LNCaP clone FGC (cell line): ENCODE measurements at places on chromosomes 1 and 21.

DNA sequence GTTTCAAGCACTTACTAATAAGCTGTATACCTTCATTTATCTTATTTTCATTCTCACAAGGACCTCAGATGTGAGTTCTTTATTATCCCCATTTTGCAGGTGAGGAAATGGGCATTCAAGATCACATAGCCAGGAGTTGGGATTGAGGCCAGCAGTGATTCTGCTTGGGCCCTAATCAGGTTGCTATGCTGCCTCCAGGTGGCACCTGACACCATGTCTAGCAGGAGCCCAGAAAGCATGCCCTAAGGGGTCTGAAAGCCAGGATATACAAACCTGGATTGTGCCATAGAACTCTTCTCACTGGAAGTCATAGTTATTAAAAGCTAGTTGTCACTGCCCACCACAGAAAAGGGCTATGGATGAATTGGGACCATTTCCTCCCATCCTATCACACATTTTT is 61.1 kb downstream of the FYB2 start:
- peak; percentile 18 for DNase-seq

DNA sequence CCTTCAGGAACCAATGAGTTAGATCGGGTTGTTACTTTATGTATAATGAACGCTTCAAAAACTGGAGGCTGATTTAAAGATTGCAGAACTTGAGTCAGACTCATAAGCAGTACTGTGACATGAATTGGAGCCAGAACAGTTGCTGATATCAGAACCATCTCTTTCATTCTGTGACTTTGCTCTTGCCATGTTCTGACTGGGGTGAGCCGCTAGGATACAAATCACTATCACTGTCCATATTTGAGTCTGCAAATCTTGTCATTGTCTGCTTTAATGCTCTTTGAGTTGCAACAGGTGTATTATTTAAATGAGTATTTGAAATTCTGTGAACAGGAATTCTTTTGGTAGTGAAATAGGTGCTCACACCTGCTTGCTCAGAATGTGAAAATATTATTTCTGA is 52.5 kb downstream of the LRIG2 start:
- no peak for DNase-seq

DNA sequence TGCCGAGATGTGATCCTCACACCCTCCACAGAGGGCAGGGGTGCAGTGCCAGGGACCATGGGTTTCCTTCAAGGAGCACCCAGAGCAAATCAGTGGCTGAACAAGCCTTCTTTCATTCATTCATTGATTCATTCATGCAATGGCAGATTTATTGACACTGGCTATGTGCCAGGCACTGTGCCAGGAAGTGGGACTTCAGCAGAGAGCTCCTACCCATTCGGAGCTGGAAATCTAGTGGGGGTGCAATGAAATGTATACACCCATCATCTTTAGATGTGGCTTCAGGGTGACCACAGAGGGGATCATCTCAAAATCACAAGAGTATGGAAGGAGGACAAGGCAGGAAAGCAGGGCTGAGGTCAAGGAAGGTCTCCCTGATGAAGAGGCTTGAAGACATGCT is 18.9 kb downstream of the SLC6A9 start:
- no peak for DNase-seq

- DNase-seq: no peak
These were observed 229.9 kb downstream of the TGFB2 start for GRCh38 chr1:218575079-218575478.
